HT1080 (cell line): ENCODE measurements at places on chromosomes 2 and 18.
A peak's percentile ranks its signal among the peaks of the same experiment; 100 is the strongest.

DNA sequence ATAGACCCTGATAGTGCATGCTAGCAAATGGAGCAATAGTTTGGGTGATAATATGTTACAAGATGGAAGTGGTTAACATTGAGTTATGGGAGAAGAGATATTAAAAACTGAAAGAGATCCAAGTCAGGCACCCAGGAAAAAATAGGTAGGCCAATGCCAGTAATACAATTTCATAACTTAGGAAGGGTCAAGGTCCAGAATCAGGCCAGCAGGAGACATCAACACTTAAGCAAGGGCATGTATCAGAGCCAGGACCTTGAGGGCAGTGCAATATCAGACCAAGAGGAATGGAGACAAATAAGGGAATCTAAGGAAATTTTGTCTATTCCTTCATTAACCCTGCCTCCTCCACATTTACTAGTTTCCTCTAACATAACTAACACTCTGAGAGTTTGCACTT is 124.1 kb upstream of the NYAP2 start:
- no peak for DNase-seq

GRCh38 chr18:24014986-24015638 is 558 bp downstream of the TTC39C start:
- DNase-seq, result peak; percentile 27

DNA sequence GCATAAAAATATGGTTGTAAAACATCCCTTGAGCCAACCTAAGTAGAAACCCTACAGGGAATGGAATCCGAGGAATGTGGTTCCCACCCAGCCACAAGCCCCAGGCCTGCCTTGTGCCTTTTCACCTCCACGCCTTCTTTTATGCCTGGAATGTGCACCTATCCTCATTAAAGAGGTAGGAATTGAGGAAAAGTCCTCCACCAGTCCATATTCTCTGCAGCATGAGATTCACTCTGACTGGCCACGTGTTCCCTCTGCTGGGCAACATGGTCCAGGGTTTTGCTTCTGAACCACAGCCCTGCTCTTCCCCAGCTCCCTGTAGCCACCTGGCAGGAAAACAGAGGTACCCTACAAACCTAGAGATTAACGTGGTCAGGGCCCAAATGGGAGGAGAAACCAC is 787.9 kb upstream of the RAB6C start:
- peak; percentile 8 for DNase-seq

- no peak for DNase-seq
Observed at GRCh38 chr2:86036669-86037138, 69.0 kb downstream of the POLR1A start.

DNA sequence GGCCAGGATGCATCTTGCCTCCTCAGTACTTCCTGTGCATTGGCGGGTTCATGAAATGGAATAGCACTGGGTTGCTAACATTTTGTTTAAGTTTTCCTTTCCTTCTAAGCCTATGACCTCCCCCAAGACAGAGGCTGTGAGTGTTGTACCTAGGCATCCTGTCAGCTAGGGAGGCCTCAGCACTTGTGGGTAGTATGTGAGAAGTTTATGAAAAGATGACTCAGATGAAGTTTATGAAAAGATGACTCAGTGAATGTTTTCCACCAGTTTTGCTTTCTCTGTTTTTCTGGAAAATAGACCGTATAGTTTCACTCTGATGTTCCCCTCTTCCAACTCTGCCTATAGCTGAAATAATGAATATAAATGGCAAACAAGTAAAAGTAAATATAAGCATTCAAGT is 412.9 kb downstream of the TMEM182 start:
- DNase-seq, result peak; percentile 62

DNA sequence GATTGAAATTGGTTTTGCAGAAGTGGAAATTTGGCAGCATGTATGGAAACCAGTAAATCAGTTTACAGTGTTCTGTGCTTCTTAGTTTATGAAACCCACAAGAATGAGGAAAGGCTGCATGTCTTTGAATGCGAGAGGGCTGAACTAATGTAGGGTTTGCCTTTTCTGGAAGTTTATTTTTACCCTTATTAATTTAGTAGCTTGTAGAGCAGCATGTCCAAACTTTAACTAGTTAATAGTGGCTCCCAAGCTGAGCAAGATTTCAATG is 50.4 kb downstream of the LDLRAD4 start:
- DNase-seq, result no peak

DNA sequence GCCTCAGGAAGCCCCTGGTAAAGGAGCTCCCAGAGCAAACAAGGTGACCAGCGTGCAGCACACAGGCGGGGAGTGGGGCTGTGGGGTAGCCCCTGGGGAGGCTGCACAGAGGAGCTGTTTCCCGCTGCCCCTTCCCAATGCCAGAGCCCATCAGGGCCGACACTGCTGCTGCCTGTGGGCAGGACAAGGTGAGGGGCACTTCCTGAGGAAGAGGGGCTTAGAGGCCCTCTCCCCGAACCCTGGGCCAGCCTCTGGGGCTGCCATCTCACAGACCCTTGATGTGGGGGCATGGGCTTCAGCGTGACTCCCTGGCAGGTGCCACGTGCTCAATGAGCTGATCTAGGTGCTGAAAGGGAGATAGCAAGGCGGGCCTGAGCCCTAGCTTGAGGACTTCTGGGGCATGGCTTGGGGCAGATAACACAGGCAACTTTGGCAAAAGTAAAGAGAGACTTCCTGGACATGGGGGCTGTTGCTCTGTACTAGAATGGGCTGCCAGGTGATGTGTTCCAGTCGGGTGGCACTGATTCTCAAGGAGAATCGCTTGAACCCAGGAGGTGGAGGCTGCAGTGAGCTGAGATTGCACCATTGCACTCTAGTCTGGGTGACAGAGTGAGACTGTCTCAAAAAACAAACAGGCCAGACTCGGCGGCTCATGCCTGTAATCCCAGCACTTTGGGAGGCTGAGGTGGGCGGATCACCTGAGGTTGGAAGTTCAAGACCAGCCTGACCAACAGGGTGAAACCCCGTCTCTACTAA is 9.9 kb upstream of the KLF11 start:
- DNase-seq, result no peak

DNA sequence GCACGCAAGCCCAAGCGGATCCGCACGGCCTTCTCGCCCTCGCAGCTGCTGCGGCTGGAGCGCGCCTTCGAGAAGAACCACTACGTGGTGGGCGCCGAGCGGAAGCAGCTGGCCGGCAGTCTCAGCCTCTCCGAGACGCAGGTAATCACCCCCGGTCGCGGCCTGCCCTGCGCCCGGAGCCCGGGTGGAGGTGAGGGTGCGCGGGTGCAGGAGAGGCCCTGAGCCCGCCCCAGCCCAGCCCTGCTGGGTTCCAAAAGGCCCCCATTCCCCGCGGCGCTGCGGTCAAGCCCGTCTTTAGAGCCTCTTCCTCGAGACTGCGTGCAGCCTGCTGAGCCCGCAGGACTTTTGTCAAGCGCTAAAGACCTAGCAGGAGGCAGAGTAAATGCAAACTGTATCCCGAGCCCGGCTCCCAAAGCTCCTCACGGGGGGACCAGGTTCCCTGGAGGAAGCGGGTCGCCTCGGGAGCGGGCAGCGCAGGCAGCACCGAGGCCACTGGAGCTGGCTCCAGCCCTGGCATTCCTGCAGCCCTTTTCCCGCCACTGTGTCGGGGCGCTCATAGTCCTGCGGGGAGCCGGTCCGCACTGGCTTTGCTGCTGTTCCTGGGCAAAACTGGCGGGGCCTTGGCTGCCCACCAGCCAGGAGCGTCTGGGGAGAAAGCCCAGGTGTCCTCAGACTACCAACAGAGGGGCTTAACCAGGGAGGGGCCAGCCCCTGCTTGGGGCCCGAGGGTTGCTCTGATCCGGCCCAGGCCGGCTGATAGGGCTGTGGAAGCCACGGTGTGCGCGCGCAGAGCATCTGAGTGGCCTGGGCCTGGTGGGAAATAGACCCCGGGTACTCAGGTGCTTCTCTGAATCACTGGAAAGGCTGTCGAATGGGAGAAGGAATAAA is 7.3 kb downstream of the EMX1 start:
- DNase-seq, result no peak

GRCh38 chr2:79100285-79100684 is 12.5 kb upstream of the REG1B start:
- DNase-seq, result no peak

- DNase-seq, result no peak
Observed at GRCh38 chr2:84908948-84909713, 3.7 kb downstream of the TMSB10 start.

DNA sequence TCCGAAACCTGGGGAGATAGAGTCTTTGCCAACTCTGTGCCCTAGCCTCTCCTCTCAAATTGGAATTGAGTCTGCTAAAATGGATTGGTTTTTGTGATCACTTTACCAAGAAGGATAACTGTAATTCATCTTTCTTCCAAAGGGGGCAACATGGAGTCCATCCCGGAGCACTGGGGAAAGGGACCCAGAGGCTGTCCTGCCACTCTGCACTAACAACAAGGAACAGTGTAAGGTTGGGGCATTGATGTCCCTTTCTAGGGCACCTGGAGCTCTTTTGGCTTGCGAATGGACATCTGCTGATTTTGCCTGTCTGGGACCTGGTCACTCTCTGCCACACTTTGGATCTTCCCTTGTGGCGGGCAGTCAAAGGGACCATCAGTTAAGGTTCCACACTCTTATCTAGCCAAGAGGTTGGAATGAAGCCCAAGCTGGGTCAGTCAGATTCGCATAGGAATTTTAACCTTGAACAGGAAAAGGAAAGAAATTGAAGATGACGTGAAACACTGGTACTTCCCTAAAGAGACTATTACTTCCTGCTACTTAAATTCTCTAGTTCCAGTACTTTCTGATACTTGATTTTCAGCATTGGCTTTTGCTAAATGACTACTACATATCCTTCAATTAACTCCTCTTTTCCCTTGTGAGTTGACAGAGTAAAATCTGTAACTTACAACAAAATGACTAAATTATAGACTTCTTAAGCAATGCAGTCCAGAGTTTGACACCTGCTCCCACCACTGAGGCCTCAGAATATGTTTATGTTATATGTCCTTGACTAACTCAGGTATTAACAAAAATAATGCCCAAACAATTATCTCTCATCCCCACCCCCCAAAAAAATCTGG is 64.7 kb upstream of the KLF7 start:
- peak; percentile 34 for DNase-seq

- no peak for DNase-seq
Observed at GRCh38 chr2:62504657-62505056, 1.3 kb downstream of the TMEM17 start.

DNA sequence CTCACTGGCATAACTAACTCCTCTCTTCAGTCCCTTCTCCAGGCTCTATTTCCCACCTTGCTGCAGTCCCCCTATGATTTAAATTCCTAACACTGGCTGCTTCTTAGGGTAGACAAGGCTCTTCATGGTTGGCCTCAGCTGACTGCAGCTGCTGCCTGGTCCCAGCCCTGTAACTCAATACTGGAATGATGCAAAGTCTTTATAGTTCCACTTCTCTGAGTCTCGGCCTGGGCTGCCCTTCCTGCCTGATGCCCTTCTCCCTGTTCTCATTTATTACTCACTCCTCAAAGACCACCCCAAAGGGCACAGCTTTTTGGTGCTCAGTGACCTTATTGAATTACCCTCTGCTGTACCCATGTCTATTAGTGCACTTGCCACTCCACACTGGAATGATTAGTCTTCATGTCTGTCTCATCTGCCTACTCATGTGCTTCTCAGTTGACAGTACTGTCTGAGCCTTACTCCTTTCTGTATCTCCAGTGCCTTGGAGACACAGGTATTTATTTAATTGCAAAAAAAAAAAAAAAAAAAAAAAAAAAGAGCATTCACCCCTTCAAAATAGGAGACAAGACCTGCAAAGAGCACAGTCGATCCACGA is 199.4 kb upstream of the REV1 start:
- no peak for DNase-seq

DNA sequence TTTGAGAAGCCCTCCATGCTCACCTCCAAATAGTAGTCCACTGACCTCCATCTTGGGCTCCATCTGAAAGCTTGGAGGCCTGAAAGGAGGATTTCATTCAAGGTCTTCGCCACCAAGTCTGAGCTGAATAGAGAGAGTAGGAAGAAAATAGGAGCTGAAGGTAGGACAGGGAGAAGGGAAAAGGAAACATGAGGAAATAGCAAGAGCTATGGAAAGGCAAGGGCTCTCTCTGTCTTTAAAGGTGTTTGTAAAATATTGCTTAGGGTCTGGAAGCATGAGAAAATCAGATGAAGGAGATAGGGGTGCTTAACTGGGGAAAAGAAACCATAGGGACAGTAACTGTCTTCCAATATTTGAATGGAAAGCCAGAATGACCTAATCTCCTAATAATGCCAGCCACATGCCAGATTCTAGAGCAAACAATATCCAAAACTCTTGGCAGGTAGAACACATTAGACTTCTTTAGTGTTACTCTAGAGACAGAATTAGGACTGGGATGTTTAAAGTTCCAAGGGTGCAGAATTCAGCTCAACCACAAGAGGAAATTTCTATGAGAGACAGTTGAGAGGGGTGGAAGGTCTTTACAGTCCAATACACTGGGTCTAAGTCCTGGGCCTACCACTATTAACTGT is 67.4 kb downstream of the NAB1 start:
- peak; percentile 19 for DNase-seq

GRCh38 chr2:209577376-209578357 is 153.8 kb downstream of the MAP2 start:
- no peak for DNase-seq

- DNase-seq, result no peak
Observed at GRCh38 chr2:233036162-233036838, 3.8 kb downstream of the NEU2 start.

GRCh38 chr2:147759536-147759935 is 85.3 kb upstream of the ACVR2A start:
- DNase-seq, result no peak

- no peak for DNase-seq
Observed at GRCh38 chr2:218856167-218856895, 3.3 kb upstream of the WNT6 start.

GRCh38 chr2:23649819-23650218 is 264.8 kb downstream of the KLHL29 start:
- peak; percentile 71 for DNase-seq

GRCh38 chr2:152475982-152476381 is 141.0 kb downstream of the FMNL2 start:
- peak; percentile 27 for DNase-seq

GRCh38 chr2:39660612-39661236 is 5.0 kb upstream of the TMEM178A start:
- peak; percentile 30 for DNase-seq

GRCh38 chr2:169598982-169599381 is 14.8 kb downstream of the PPIG start:
- no peak for DNase-seq

DNA sequence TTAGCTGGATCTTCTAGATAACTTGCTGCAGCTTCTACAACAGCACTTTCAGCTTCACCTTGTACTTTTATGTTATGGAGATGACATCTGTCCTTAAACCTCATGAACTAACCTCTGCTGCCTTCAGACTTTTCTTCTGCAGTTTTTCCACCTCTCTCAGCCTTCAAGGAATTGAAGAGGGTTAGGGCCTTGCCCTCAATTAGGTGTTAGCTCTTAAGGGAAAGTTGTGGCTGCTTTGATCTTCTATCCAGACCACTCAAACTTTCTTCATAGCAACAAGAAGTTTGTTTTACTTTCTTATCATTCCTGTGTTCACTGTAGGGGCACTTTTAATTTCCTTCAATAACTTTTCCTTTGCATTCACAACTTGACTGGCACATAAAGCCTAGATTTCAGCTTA is 52.3 kb downstream of the ARHGAP15 start:
- no peak for DNase-seq

DNA sequence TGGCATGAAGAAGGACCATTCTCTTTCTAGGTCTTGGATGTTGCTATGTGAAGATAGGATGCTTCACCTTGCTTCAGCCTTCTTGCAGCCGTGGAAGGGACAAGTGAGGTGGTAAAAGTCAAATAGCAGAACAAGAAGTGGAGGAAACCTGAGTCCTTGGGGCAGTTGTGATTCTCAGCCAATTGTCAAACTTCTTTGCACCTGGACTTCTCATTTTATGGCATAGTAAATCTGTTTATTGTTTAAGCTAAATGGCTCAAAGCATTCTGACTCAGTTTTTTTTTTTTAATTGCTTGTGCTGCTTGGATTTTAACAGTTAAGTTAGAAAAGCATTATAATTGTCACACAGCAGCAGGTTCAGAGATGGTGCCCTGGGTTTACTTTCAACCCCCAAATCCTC is 33.0 kb upstream of the ST6GAL2 start:
- no peak for DNase-seq
